ENCODE measurements at places on chromosomes 4 and X. TPM values are rescaled to one million over a fixed set of nuclear protein-coding genes. Genes with fewer than 3 reads are reported as not detected.

GRCh38 chr4:143294310-143294709 is 42.4 kb upstream of the GAB1 start:
- H3K27me3 ChIP-seq = no peaks in the 10 kb centered on the region
- no peak for DNase-seq
- H3K27ac ChIP-seq = no peak overlapping the region
- H3K4me3 ChIP-seq = no peak overlapping the region

GRCh38 chr4:14812101-14812500 is 190.2 kb upstream of the CPEB2 start:
- no peak overlapping the region for H3K27ac ChIP-seq
- H3K4me3 ChIP-seq = no peak overlapping the region
- no peaks in the 10 kb centered on the region for H3K27me3 ChIP-seq
- H3K36me3 ChIP-seq = no peaks in the 10 kb centered on the region
- DNase-seq = no peak

The DDX53 gene
- not detected for total RNA-seq

GRCh38 chr4:67701517-67701850 is 529 bp upstream of the UBA6 start:
- H3K4me1 ChIP-seq = peaks cover 18% of the 10 kb centered on the region
- peak overlapping the region; percentile 88 for H3K27ac ChIP-seq
- peak overlapping the region; percentile 88 for H3K4me3 ChIP-seq

- H3K27ac ChIP-seq = no peak overlapping the region
- H3K4me3 ChIP-seq = no peak overlapping the region
- no peaks in the 10 kb centered on the region for H3K36me3 ChIP-seq
- H3K4me1 ChIP-seq = peaks cover 3% of the 10 kb centered on the region
- DNase-seq = no peak
- H3K27me3 ChIP-seq = no peaks in the 10 kb centered on the region
These were observed 40.0 kb downstream of the CDS1 start for GRCh38 chr4:84622959-84623358.

DNA sequence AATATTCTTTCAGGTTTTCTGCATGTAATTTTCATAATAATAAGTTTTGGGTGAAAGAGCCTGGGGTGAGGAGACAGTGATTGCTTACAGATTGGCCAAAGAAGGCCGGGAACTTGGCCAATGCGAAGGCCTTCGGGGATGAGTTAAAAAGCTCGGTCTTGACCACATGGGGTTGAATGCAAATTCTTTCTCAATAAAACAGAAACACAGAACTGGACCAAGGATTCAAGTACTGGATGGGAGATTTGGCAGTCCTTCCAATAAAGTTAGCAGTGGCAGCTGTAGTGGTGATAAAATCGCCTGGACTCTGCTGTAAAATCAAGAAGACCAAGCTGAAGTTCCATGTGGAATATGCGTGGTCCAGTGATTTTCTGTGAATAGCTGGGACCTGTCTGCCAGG is 282.2 kb upstream of the KLF3 start:
- peaks cover 2% of the 10 kb centered on the region for H3K27me3 ChIP-seq
- no peaks in the 10 kb centered on the region for H3K4me1 ChIP-seq
- H3K36me3 ChIP-seq = no peaks in the 10 kb centered on the region

DNA sequence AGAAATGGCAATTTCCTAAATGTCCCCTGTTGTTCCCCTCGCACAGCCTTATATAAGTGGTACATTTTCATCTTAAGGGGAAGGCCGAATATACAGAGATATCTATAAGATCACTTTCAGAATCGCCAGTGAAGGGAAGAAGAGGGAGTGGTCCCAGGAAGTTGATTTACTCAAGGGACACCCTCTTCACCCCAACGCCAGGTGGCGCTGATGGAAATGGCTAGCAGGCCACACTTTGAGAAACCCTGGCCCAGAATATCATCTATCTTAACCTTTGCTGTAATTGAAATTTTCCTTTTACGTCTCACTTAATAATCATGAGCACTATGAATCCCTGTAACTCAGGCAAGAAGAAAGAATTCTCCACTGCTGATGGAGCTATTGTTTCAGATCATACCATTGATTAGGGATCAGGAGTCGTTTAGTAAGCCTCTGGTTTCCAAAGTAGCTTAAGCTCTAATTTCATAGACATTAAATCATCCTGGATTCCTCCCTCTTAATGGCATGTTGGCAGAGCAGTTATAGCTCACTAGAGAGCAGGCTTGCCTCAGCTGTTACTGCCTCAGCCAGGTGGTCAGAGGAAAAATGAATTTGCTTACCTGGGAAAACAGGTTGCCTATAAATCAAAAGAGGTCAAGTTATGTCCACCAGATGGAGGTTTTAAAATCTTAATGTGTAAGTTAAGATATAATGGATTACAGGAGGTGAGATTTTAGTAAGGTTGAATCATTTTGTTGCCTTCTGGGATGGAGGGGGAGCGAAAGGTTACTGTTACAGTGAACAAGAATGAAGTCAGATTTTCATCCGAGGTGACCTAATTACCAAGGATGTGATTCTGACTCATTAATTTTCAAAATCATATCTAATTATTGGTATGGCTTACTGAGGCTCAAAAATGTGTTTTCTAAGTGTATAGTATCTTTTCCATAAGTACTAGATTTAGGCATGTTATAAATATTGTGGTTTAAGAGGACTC is 941.2 kb upstream of the TENM3 start:
- DNase-seq = peak; percentile 13
- H3K4me1 ChIP-seq = no peaks in the 10 kb centered on the region
- no peak overlapping the region for H3K27ac ChIP-seq
- H3K27me3 ChIP-seq = no peaks in the 10 kb centered on the region
- H3K36me3 ChIP-seq = no peaks in the 10 kb centered on the region
- no peak overlapping the region for H3K4me3 ChIP-seq

DNA sequence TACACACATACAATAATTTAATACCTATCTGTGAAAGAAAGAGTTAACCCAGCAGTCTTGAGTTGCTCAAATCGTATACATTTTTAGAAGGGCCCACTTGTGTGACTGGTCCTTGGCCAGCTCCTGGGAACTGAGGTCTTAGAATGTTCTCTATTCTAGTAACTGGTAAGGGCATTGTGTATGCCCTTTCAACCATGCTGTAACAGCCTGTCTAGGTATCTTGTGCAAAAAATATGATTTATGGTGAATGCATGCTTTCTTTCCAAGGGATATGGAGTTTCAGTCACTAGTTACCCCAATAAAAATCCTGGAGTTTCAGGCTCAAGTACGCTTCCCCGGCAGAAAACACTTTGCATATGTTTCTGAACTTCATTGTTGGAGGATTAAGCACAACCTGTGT is 140.6 kb downstream of the NEXMIF start:
- DNase-seq = no peak
- H3K27ac ChIP-seq = no peak overlapping the region
- no peaks in the 10 kb centered on the region for H3K27me3 ChIP-seq
- no peaks in the 10 kb centered on the region for H3K4me1 ChIP-seq
- H3K4me3 ChIP-seq = no peak overlapping the region
- no peaks in the 10 kb centered on the region for H3K36me3 ChIP-seq

- H3K36me3 ChIP-seq = peaks cover 14% of the 10 kb centered on the region
- peaks cover 12% of the 10 kb centered on the region for H3K4me1 ChIP-seq
- peak overlapping the region; percentile 87 for H3K27ac ChIP-seq
- no peaks in the 10 kb centered on the region for H3K27me3 ChIP-seq
- no peak for DNase-seq
- peak overlapping the region; percentile 98 for H3K4me3 ChIP-seq
These were observed 3.3 kb downstream of the CPEB2 start for GRCh38 chr4:15005474-15006115.

DNA sequence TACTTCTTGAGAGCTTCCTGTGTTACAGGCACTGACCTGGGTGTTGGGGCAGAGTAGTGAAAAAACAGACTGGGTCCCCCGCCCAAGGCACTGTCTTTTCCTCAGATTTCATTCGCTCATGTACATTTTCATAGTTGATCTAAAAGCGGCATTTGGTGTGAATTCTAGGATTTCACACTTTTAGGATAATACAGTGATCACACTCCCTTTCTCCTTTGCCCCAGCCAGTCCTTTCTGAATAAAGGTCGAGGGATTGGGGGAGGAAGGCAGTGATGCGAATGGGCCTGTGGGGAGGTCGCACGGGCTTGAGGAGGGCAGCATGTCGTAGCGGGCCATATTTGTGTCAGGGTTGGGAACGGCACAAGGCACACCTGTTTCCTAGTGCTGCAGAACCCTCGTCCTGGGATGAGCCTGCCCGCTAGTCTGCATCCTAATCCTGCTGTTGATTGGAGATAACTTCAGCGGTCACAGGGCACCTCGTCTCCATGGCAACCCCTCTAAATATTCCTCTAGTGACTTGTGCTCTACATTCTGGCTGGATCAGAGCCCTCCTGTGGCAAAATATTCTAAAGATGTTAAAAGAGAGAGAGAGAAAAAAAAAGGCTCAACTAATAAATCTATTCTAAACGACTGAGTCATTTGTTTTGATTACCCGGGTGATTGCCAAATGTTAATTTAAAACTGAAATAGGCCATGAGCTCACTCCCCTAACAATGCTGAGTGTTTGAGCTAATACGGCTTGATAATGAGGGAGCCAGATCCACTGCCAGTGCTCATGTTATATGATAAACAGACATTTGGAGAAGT is 21.8 kb downstream of the FHL1 start:
- DNase-seq = no peak
- no peaks in the 10 kb centered on the region for H3K36me3 ChIP-seq
- no peak overlapping the region for H3K27ac ChIP-seq
- H3K27me3 ChIP-seq = no peaks in the 10 kb centered on the region
- H3K4me3 ChIP-seq = no peak overlapping the region

Measured in B cell (primary cell).